NCI-H1105 (cell line): ENCODE measurements at places on chromosomes 3 and 15.

DNA sequence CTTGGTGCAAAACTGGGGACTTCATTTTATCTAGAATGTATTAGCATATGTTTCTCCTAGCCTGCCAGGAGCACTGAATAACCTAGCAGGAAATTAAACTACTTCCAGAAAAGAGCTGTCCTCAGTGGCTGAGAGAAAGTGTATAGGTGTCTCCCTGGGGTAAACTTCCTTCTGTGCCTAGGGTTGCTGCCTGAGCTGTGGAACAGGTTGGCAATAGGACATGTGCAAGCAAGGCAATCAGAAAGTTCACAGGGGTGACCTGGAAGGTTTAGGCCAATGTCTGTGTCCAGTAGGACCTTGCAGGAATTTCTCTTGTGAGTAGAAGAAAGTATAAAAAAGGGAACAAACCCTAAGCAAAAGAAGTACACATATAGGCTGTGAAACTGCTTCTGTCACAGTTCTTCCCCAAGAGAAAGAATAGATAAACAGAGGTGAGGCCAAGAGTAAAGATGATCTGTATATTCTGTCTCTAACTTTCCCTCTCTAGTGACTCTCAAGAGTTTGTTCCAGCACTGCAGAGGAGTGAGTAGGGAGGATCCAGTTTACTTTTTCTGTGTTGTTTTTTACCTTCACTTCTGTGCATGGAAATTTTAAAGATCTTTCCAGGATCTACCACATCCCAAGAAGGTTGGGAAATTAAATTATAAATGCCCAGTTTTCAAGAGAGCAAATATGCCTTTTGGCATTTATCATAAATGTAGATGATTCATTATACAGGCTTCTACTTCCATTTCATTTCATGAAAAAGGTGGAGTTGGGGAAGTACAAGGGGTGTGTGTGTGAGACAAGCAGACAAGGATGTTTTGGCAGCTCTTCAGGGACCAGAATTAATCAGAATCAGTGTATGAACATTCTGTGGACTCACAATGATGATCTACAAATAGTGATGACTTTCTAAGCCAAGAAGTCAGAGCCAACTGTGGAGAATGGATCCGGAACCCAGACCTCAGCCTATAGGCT lies 155.2 kb downstream of the RBPMS2 start:
- DNase-seq: no peak

DNA sequence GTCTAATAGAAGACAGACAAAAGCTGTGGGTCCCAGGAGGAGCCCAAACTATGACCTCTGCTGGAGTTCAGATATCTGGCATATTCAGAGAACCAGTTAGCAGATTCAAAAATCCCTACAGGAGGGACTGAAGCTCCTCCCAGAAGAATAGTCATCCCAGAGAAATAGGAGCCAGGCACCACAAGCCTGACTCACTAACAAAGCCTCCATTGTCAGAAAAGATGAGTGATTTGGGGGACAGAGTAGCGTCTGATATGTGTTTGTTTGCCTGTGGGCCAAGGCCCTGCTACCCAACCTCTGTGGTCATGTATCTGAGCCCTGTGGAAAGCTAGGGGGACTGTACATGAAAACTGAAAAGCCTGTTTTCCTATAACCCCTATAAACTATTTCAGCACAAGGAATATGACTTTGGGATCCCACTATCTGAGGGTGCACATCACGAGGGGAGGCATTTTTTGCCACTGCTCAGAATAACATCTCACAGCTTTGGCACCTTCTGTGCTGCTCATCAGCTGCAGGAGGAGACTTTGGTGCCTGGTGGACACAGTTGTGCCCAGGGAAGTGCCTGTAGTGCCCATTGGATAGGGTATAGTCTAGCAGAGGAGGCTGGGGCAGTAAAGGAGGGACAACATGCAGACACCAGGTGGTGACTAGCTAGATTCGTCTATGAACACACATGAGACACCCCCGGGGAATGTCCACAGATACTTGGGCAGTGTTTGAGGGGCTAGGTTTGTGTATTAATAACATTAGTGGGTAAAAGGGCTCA lies 9.7 kb upstream of the LARP6 start:
- no peak for DNase-seq

GRCh38 chr3:18217507-18218174 lies 207.5 kb downstream of the SATB1 start:
- no peak for DNase-seq

- DNase-seq: peak; percentile 19
Measured at GRCh38 chr15:77482570-77482969, 61.9 kb downstream of the HMG20A start.

DNA sequence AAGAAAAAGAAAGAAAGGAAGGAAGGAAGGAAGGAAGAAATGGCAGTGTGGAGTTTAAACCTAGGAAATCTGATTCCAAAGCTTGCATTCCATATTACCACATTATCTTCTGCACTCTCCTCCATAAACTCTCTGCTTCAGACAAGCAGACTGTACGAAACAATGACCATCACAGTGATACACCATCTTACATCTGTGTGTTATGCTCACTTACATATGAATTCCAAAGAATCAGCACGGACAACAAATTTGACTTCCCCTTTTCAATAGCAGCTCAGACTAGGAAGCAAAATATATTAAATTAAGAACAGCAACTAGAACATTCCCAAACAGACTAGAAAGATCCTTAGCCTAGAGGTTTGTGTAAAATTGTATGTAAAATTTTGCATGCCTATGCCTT lies 18.0 kb upstream of the PPM1L start:
- DNase-seq: no peak

GRCh38 chr3:170553788-170554757 lies 31.8 kb downstream of the SLC7A14 start:
- DNase-seq: no peak

GRCh38 chr15:95928822-95929221 lies 401.7 kb upstream of the NR2F2 start:
- no peak for DNase-seq

GRCh38 chr3:18987862-18988447 lies 160.4 kb upstream of the KCNH8 start:
- DNase-seq: peak; percentile 25

- peak; percentile 88 for DNase-seq
Measured at GRCh38 chr3:195909644-195910498, 1.5 kb upstream of the TNK2 start.

DNA sequence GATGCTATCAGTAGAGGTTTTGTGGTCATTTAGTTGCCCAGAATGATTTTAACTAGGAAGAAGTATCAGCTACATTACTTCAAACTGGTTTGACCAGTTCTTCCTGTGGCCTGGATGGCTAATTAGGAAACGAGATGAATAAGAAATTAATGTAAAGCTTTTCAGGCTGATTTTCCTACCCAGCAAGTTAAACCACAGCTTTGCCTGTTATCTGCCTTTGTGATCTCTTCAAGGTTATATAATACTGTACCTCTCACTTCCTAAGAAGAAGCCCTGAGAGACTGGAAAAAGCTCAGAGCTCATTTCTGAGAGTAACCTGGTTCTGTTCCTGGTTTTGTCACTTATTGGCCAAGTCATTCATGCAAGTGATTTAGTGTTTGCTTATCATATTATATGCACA lies 782.2 kb upstream of the GOLIM4 start:
- DNase-seq: peak; percentile 87

DNA sequence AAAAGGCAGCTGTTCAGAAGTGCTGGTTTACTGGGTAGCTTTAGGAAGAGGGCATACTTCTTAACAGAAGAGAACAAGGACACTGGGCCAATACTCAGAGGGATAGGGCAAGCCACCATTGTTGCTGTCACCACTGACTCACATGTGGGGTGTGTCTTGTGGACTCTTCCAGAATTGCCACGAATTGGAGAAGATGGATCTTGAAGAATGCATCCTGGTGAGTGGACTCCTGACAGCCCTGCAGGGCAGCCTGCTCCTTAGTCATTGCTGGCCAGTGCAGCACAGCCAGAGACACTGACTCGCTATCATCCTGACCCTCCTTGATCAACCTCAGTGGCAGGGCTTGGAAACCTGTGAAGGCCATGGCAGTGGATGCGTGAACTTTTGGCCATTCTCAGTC lies 62.3 kb downstream of the UBP1 start:
- DNase-seq: no peak

DNA sequence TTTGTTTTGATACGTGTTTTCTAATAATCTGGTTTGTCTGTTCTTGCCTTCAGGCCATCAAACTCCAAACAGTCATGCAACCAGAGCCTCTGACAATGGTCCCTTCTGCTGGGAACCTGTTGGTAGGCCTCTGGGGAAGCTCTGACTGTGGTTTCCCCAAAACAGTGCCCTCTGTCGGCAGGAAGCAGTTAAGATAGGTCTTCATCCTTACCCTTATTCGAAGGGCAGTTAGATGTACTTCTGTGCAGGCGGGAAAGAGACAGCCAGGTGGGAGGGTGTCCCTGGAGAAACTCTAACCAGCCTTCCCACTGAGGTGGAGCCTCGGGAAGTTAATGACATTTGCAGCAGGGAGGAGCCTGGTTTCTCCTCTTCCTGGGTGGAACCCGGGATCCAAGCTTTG lies 81.6 kb upstream of the CHMP2B start:
- DNase-seq: no peak

DNA sequence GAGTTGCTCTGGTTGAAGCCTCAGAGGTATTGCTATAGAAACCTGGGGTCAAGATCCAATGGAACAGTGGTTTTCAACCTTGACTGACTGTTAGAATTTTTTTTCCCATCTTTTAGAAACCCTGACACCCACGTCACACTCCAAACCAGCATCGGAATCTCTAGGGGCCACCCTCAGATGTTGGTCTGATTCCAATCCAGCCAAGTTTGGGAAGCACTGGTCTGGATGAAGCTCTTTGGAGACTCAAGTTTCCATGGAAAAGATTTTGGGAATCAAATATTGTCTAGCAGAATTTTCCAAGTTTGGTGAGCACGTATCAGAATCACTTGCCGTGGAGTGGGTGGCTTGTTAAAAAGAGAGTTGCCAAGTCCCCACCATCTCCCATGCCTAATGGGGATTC lies 103.8 kb downstream of the THSD4 start:
- DNase-seq: no peak

DNA sequence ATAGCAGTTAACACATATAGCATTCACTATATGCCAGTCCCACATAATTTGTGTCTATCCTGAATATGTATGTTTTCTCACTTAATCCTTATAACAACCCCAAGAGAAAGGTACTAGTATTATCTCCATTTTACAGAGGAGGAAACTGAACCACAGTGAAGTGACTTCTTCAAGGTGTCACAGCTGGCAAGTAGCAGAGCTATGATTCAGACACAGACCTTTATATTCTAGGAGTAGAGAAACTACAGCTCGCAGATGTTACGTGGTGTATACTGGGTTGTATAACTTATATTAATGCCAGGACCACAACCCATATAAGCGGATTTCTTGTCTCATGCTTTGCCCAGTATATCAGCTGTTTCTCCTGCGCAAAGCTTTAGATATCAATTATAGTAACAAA lies 29.5 kb upstream of the ICE2 start:
- no peak for DNase-seq

GRCh38 chr3:169128579-169128978 lies 534.9 kb downstream of the MECOM start:
- DNase-seq: no peak

GRCh38 chr3:193974671-193975535 lies 161.0 kb upstream of the HES1 start:
- no peak for DNase-seq

- DNase-seq: no peak
Measured at GRCh38 chr3:105553851-105554250, 187.1 kb downstream of the ALCAM start.

DNA sequence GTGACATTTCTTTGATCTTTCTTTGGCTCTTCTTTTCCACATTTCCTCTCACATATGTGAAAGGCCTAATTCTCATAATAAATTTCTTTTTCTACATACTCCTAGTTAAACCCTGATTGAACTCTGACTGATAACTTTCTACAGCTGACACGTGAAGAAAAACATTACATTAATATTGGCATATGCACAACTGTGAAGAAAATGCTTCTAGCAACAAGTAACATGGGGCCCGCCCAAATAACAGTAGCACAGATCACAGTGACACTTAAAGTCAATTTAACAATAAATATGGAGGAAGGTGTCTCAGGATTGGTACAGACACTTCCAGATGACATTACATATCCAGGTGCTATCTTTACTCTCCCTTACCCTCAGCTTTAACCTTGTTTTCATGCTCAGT lies 317.6 kb upstream of the ZNF385D start:
- no peak for DNase-seq

DNA sequence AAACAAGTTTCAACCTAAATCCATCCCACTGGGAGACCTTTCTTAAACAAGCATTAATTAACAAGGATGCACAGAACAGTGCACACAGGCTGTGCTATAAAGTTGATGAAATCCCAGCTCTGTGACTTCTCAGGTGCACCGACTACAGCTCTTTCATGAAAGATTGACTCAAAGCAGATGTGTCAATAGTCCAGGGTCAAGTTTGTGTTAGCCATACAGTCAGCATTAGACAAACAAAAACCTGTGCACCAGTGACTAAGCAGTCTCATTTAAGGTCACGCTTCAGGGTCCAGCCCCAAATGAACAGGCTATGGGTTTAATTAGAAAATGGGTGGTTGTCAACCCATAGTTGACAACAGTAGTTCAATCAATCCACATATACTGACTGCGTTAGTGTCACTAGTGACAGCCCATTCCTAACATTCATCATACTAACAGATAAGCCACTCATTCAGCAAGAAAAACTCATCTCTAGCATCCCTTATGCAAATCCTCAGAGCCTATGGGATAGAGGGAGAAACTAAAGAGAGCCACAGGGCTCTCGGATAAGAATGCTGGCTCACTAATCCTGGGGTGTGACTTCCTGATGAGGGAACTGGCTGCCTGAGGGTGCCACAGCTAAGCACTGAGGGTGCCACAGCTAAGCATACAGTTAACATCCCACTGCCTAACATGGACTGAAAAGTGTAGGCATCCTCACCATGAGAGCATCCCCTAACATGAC lies 84.1 kb downstream of the WNT5A start:
- no peak for DNase-seq

DNA sequence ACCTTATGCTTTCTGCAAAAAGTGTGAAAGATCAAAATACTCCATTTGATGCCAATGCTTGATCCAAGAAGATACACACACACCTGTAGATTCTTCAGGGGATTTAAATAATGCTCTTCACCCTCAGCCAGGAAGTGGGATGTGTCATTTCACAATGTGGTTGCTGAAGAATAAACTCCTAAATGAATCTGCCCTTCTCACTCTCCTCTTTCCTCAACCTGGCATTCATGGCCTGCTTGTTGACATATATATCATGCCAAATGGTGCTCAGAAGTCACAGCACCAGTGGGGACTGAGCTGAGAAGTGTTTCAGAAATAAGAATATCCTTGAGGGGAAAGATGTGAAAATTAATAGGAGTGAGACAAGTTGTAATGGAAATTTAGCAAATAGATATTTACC lies 146.6 kb upstream of the ARHGEF26 start:
- DNase-seq: no peak

- no peak for DNase-seq
Measured at GRCh38 chr3:42569593-42570142, 12.1 kb downstream of the SEC22C start.

GRCh38 chr3:45362161-45362560 lies 26.2 kb upstream of the LARS2 start:
- DNase-seq: no peak

- DNase-seq: no peak
Measured at GRCh38 chr15:66749841-66750575, 48.0 kb downstream of the SMAD6 start.

- DNase-seq: no peak
Measured at GRCh38 chr3:44862226-44862637, 520 bp downstream of the TMEM42 start.
